Activated naive CD8-positive, alpha-beta T cell treated with anti-CD3 and anti-CD28 coated beads, Interleukin-2, amount 10 ng/mL, durations not matched to agents 7 days and 5 days (primary cell): ENCODE measurements at places on chromosomes 4 and X. TPM values are rescaled to one million over a fixed set of nuclear protein-coding genes. Genes with fewer than 3 reads are reported as not detected.

GRCh38 chr4:154231806-154232478 lies 259.7 kb downstream of the DCHS2 start:
- no peak for DNase-seq
- H3K4me3 ChIP-seq = no peak overlapping the region
- H3K27ac ChIP-seq = no peak overlapping the region
- H3K36me3 ChIP-seq = no peaks in the 10 kb centered on the region

- H3K4me3 ChIP-seq = no peak overlapping the region
- no peak overlapping the region for H3K27ac ChIP-seq
- no peak for DNase-seq
Observed at GRCh38 chr4:185726931-185727330, 85.1 kb downstream of the SORBS2 start.

- no peaks in the 10 kb centered on the region for H3K4me1 ChIP-seq
- no peaks in the 10 kb centered on the region for H3K27me3 ChIP-seq
- no peaks in the 10 kb centered on the region for H3K36me3 ChIP-seq
- H3K27ac ChIP-seq = no peak overlapping the region
- H3K4me3 ChIP-seq = no peak overlapping the region
- DNase-seq = no peak
Observed at GRCh38 chrX:108359806-108360602, 78.2 kb downstream of the COL4A6 start.

- H3K4me1 ChIP-seq = no peaks in the 10 kb centered on the region
- no peak overlapping the region for H3K27ac ChIP-seq
- peaks cover 2% of the 10 kb centered on the region for H3K36me3 ChIP-seq
- no peak for DNase-seq
- no peaks in the 10 kb centered on the region for H3K27me3 ChIP-seq
- no peak overlapping the region for H3K4me3 ChIP-seq
Observed at GRCh38 chrX:136963973-136964372, 69.8 kb downstream of the GPR101 start.

DNA sequence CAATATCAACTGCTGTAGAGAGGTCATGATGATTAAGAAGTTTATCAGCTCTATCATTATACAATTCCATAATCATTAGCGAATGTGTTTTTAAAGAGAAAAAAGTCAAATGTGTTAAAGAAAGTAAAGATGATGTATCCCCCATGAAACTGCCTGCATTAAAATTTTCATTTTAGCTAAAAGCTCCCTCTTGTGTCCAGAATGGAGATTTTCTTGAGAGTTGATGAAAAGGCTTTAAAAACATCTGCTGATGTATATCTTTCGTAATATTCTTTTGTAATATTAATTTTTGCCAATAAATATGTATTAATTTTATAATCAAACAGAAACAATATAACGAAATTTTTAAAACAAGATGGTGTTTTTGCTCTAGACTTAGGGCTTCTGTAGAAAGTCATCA lies 52.1 kb upstream of the LHFPL1 start:
- no peaks in the 10 kb centered on the region for H3K4me1 ChIP-seq
- no peaks in the 10 kb centered on the region for H3K36me3 ChIP-seq
- no peak overlapping the region for H3K4me3 ChIP-seq
- peaks cover 3% of the 10 kb centered on the region for H3K27me3 ChIP-seq

DNA sequence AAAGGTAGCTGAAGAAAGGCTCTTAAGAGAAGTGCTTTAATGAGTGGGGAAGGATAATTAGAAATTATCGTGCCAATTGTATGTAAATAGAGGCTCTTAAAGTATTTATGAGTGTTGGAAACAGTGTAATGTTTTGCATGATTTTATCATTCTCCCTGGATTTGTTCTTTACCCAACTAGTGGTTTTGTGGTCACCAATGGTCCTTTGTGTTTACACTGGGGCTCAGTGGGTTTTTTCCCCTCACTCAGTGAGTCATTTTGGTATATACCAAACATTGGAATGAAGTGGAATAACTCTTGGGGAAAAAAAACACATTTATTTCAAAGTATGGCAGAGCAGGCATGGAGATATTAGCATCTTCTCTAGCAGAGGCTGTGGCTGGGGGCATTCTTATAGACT lies 20.8 kb upstream of the LGI2 start:
- no peaks in the 10 kb centered on the region for H3K36me3 ChIP-seq
- H3K4me3 ChIP-seq = no peak overlapping the region
- H3K4me1 ChIP-seq = no peaks in the 10 kb centered on the region
- no peak for DNase-seq
- peaks cover 10% of the 10 kb centered on the region for H3K27me3 ChIP-seq
- no peak overlapping the region for H3K27ac ChIP-seq

DNA sequence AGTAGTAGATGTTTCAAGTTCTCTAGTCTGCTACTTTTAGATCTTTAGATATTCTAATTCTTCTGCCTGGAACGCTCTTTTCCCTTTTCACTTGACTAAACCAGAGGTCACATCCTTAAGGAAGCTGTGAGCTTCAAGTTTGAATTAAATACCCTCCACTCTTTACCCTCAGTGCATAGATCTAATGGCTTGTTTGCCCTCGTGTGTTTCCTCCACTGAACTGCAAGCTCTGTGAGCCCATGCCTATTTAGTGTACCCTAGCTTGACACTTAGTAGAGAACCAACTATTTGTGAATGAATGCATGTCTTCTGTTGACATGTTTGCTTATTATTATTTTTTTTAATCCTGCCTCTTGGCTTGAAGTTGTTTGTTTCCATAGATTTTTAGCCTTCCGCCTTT lies 138.3 kb downstream of the PDE5A start:
- DNase-seq = no peak
- no peak overlapping the region for H3K27ac ChIP-seq
- H3K4me3 ChIP-seq = no peak overlapping the region
- no peaks in the 10 kb centered on the region for H3K27me3 ChIP-seq
- H3K4me1 ChIP-seq = no peaks in the 10 kb centered on the region

GRCh38 chrX:69552512-69552911 lies 48.4 kb downstream of the NALF2 start:
- no peaks in the 10 kb centered on the region for H3K27me3 ChIP-seq
- no peak overlapping the region for H3K27ac ChIP-seq
- no peak overlapping the region for H3K4me3 ChIP-seq
- no peak for DNase-seq

RNF150 gene
- not detected for total RNA-seq

HTR2C gene
- not detected for total RNA-seq

RIPPLY1 gene
- total RNA-seq = not detected
